Substantia nigra (tissue), 51 donors: ENCODE measurements at places on chromosomes 2 and 18.

DNA sequence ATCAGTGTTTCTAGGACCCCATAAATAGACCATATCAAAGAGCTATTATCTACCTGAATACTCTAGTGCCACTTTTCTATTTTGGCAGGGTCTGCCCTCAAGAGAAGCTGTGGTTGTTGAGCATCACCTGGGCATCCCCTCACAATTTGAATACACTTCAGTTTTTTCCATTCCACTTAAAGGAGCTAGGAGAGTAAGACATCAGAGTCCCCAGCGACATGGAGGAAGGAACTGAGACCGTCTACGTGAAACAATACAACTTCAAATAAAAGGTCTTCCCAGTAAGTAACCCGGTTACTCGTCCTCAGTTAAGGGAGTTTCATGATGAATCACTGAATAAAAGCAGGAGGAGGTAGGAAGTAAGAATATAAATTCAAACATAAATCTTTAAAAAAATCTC, 206.7 kb downstream of the AFF3 start:
- no peak for DNase-seq

DNA sequence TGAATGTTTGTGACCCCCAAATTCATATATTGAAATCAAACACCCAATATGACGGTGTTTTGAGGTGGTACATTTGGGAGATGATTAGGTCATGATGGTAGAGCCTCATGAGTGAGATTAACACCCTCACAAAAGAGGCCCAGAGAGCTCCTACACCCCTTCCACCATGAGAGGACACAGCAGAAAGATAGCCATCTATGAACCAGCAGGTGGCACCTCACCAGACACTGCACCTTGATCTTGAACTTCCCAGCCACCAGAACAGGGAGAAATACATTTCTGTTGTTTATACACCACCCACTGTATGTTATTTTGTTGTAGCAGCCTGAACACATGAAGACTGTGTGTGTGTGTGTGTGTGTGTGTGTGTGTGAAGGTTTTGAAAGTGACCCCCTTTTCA, 58.1 kb downstream of the ST3GAL5 start:
- no peak for DNase-seq

- DNase-seq, result no peak
Observed at GRCh38 chr2:191050640-191050987, 36.6 kb upstream of the STAT1 start.

DNA sequence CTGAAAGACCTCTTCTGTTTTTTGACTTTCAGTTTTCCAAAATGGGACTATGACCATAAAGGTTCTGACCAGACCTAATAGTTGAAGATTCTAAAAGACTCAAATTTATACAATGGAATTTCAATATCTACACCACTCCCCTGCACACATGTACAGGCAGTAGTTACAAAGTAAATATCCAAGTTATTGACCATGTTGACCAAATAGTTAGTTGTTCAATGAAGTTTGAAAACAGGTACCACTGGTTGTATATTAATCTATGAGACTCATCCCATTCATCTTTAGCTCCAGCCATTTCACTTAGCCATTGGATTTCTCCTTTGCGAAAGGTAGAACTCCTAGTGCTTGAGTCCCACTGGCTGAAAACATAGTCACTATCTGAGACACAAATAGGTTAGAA, 277.4 kb downstream of the SETBP1 start:
- DNase-seq, result no peak

- no peak for DNase-seq
Observed at GRCh38 chr2:232816657-232817056, 40.3 kb upstream of the KCNJ13 start.

GRCh38 chr18:9494778-9495331, 19.5 kb downstream of the RALBP1 start:
- DNase-seq, result no peak

GRCh38 chr2:216086207-216086893, 4.6 kb downstream of the TMEM169 start:
- no peak for DNase-seq

DNA sequence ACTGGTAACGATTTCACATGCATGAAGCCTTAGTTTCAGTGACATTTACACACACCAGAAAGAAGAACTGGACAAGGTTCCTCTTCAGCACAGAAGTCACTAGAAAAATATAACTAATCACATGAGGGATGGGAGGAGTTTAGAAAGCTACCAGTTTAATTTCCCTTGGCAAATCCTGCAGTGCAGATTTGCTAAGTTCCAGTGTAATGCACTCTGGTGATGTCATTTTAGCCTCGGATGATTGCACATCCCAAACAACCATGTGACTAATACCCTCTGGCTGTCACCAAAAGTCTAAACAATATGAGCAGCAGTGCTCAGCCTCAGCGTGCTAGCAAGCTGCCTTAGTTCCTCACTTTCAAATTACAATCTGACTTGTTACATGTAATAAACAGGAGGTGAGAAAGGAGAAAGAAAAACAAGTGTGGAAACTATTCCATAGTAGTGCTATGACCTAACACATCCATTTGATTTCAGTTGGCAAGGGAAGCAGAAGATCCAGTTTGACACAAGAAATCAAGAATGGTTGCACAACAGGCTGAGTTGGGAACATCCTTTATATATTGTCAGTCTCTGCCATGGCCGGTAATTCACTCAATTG, 35.3 kb upstream of the PPP1CB start:
- peak; percentile 13 for DNase-seq
